ENCODE measurements at places on chromosomes 16 and 17.

- no peak for DNase-seq
Observed at GRCh38 chr16:86930663-86931373, 352.5 kb downstream of the FOXL1 start.

DNA sequence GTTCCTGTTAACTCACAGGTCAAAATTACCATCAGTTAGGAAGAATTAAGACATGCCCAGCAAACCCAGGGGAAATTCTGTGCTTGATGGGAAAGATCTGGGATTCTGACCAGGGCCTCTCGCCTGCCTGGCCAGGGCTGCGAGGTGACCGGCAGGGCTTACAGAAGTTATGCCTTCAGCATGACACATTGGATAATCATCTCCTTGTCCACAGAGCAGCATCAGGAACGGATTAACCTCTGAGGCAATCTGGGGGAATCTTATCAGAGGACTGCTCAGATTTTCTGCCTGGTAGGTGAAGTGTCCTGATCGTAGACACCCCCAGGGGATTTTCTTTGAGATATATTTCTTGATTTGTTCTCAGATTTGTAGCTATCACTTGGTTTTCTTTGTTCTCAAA is 172.5 kb downstream of the HS3ST3A1 start:
- no peak for DNase-seq

- DNase-seq: no peak
Observed at GRCh38 chr16:53090591-53091411, 36.0 kb downstream of the CHD9 start.

GRCh38 chr17:40541873-40542557 is 23.3 kb downstream of the CCR7 start:
- no peak for DNase-seq

- no peak for DNase-seq
Observed at GRCh38 chr17:48356866-48357265, 73.1 kb downstream of the SKAP1 start.

GRCh38 chr17:43549496-43549895 is 3.4 kb upstream of the ETV4 start:
- DNase-seq: no peak

DNA sequence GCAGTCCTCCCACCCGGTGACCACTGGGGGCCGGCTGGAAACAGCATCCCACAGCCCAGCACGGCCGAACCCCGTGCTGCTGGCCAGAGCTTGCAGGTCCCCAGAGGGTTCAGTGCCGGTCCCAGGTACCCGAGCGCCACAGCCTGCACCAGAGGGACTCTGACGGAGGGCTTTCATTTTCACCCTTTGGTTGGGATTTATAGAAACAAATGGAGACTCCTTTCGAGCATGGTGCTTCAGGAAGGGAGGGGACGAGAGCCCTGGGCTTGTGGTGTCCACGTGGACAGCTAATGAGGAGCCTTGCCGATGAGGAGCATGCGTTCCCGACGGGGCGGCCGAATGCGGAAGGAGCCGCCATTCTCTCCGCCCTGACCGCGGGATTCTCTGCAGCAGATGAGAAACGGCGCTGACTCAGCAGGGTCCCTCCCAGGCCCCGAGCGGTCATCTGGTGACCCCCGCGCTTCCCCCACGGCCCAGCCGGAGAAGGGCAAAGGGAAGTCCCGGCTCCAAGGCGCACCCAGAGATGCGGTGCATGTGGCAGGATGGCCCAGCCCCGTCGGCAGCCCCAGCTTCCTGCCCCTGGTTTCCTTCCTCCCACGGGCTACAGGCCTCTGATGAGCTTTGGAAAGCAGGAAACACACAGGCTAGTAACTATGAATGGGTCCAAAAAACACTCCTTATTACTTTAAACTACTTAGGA is 9.8 kb downstream of the SLC38A10 start:
- peak; percentile 58 for DNase-seq

- no peak for DNase-seq
Observed at GRCh38 chr17:8410883-8411238, 13.2 kb upstream of the RNF222 start.

DNA sequence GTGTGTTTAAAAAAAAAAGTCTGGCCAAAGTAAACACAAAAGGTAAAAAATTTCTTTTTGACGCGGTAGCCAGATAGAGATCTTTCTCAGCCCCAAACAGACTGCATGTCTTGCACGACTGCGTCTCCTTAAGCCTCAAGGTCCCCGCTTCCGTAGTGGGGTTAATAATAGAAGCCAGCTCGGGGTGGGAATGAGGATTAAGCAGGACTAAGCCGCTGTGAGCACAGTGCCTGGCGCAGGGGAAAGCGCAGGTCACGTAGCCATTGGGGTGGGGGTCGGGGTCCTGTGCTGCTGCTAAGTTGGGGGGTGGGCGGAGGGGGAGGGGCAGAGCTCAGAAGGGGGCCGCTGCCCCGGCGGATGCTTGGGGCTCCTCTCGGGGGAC is 521 bp downstream of the GGA2 start:
- no peak for DNase-seq

DNA sequence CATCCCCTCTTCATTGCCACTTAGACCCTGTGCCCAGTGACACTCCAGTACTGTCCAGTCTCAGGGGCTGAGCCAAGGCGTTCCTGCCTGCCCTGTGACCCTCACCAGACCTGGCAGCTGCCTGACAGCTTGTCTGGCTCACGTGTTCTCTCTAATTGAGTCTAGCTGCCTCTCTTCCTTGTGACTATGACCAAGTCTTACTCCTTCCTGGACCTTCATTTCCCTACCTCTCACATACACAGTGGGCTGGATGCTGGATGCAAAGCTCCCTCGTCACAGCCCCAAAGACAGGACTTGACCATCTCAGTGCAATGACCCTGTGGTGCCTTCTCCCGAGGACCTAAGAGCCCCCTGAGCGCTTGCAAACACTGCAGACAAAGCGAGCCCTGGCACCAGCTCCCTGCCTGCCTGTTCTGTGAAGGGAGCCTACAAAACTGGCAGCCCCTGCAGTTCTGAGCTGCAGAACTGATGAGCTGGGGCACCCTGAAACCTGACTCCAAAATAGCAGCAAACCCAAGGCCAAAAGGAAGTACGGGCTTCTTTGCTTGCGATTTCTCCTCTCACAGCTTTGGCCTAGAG is 1.7 kb downstream of the DEXI start:
- no peak for DNase-seq

DNA sequence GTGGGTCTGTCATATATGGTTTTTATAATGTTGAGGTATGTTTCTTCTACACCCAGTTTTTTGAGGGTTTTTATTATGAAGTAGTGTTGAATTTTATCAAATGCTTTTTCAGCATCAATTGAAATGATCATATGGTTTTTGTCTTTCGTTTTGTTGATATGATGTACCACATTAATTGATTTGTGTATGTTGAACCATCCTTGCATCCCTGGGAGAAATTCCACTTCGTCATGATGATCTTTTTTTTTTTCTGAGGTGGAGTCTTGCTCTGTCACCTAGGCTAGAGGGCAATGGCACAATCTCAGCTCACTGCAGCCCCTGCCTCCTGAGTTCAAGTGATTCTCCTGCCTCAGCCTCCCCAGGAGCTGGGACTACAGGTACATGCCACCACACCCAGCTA is 14.0 kb upstream of the TMEM219 start:
- DNase-seq: no peak
